Fibroblast of lung (primary cell): ENCODE measurements at places on chromosomes 5 and 9. TPM values are rescaled to one million over a fixed set of nuclear protein-coding genes. Genes with fewer than 3 reads are reported as not detected.

- peak; percentile 83 for DNase-seq
Observed at GRCh38 chr9:25678147-25678666, at the start of gene TUSC1. TUSC1 (minus strand) TSS chr9:25678444; CDS start chr9:25678312, 132 bp downstream.

DNA sequence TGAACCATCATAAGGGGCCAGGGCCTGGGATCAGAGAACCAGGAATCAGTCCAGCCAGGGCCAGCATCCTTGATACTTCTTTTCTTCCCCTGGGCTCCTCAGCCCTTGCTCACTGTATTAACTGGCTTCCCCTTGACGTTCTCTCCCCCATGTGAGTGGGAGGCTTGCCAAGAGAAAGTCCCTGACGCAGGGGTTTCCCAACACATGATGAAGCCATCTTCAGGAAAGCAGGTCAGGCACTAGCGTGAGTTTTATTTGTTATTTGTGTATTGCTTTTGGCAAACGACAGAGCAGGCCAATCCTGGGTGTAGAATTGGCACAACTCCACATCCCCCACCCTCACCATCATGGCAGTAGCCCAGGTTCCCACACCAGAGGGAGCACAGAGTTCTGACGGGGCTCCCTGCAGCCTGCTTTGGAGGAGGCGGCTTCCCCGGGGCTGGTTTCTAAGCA lies 165.5 kb upstream of the NFIL3 start:
- peak; percentile 60 for DNase-seq

DNA sequence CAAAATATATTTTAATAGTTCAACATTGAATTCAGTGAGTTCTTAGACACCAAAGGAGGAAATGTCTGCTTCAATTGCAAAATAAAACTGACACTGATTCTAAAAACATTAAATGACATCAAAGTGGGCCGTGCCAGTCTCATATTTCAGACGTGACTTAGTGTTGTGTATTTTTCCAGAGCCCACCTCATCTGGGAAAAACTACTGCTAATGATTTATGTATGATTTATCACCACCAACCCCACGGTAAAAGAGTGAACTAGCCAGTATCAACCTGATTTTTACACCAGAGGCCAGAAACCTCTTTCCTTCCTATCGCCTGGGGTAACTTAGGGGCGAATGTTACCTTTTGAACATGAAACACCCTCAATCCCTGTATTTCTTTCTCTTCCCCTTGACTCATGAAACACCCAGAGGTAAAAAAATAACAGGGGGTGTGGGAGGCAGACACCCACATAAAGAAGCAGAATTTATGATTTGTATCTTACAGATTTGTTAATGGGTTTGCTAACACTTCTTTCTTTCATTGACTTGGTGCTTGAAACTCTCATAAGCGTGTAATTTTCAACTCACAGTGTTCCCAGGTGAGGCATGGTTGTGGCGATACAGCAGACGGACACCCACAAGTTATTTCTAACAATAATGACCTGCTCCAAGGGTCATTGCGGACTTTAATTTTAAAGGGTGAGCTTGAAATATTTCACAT lies 56.4 kb upstream of the FANCC start:
- no peak for DNase-seq

Gene PCDHA1
- 0.05 and 0.12 TPM in 2 replicates for polyA plus RNA-seq

DNA sequence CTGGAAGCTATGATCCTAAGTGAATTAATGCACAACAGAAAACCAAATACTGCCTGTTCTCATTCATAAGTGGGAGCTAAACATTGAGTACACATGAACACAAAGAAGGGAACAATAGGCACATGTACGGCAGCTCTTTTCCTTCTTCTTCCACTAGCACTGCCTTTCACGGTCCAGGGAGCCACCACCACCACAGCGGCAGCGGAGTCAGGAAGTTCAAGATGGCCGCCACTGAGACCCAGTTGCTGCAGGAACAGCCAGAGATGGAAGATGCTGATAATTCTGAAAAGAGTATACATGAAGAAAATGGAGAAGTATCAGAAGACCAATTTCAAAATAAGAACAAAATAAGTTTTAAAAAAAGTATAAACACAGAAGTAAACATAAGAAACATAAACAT lies 39.5 kb upstream of the TNFSF15 start:
- DNase-seq = no peak

DNA sequence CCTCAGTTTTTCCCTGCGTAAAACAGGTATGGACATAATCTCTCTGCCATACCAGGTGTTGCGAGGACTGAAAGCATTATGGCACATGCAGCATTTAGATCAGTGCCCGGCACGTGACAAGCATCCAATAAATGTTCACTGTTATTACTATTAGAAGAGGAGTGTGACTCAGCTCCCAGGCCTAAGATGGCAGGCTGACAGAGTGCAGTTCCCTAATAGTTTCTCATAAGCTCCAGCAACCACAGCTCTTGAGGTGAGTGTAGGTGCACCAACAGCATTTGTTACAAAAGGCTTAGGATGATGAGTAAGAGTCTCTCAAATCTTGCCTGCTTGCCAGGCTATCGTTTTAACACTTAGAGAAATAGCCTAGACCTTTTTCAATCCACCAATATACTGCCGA lies 28.9 kb upstream of the GLIS3 start:
- DNase-seq = no peak

DNA sequence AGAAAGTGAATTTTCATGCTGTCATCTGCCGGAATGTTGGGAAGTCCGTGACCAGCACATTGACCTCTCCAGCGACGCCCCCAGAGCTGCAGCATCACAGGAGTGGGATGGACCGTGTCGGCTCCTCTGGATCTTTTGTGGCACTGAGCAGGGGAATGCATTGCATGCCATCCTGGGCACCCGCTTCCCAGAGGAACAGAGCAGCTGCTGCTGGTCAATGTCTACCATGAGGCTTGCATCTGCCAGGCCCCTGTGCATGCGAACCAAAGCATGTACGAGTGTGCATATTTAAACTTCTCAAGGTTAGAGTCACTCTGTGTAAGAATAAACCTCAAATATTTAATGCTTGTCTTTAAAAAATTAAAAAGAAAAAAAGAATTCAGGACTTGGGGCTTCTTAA lies 414.8 kb downstream of the GADD45G start:
- no peak for DNase-seq

- no peak for DNase-seq
Observed at GRCh38 chr5:16980983-16981382, 44.9 kb upstream of the MYO10 start.

GRCh38 chr9:31848505-31849285 lies 535.7 kb upstream of the ACO1 start:
- no peak for DNase-seq

Gene MAP1B
- polyA plus RNA-seq = 84.4 and 109 TPM in 2 replicates

DNA sequence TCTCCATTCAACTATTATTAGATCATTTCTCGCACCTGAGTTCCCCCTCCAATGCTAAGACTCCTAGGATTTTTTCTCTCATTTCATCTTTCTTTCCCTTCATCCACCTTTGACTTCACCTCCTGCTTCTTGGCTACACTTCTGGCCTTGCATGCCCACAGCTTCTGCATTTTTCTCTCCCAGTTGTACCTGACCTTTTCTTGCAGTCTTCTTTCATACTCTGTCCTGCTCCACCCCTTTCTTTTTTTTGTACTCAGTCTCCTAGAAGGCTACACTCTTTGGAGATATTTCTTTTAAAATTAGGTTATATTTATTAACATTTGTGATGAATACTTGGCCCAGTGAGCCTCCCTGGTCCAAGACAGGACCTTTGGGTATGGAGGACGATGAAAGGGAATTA lies 190.4 kb downstream of the DEPDC1B start:
- no peak for DNase-seq

- DNase-seq = no peak
Observed at GRCh38 chr9:135267191-135267809, 179.8 kb downstream of the OLFM1 start.

- peak; percentile 67 for DNase-seq
Observed at GRCh38 chr9:34961574-34962490, 3.7 kb downstream of the PHF24 start.

GRCh38 chr5:122941737-122942136 lies 94.8 kb downstream of the PPIC start:
- no peak for DNase-seq

Gene ASPN
- 4.1 and 5.5 TPM in 2 replicates for polyA plus RNA-seq

GRCh38 chr5:167982-168660 lies 23.2 kb upstream of the LRRC14B start:
- peak; percentile 97 for DNase-seq

Gene SVEP1
- 24.4 and 46.3 TPM in 2 replicates for polyA plus RNA-seq

DNA sequence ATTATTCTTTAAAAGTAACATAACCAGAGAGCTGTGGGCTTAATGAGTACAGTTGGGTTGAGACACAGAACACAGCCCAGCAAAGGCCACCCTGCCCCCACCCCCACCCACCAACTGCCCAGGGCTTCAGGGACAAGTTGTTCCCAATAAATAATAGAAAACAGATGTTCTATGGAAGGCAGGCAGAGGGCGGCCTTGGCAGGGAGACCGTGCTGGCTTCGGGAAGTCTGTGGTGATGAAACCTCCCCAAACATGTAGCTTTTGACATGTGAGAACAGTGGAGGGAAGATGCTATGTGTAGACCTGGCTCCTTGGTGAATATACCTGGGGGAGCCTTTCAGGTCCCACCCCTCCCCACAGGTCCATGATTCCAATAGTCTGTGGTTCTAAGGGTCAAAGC lies 10.0 kb downstream of the TRAF1 start:
- no peak for DNase-seq

DNA sequence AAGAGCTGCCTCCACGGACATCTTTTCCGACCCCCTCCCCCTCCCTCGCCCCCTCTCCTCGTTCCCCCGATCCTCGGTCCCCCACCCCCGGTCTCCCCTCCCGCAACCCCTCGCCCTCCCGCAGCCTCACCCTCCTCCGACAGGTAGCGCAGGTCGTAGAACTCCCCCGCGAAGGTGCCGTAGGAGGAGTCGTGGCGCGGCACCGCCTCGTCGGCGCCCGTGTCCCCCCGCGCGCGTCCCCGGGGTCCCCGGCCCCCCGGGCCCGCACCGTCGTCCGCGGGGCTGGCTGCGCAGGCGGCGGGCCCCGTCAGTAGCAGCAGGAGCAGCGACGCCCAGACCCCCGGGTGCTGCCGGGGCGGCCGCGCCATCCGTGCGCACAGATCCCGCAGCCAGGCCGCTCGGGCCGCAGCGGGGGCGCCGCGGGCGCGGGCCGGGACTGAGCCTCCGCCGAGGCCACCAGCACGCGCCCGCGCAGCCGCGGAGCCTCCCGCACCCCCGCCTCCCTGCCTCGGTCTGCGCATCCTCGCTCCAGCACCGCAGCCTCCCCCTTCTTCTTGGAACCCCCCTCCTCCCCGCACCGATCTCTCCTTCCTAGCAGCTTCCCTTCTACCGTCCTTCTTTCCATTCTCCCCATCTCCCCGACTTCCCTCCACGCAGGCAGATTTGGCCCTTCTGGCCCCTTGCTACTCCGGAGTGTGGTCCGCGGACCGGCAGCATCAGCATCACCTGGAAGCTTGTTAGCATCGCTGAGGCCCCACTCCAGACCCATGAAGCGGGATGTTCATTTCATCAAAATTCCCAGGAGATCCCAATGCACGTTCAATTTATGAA lies at the start of gene FRRS1L:
Gene FRRS1L (minus strand): TSS at position 479 of the 831 bp plus-strand sequence. CDS start 111 bp downstream, at position 368.
- DNase-seq = no peak

GRCh38 chr5:154285661-154286408 lies 95.3 kb downstream of the GALNT10 start:
- no peak for DNase-seq

- no peak for DNase-seq
Observed at GRCh38 chr9:83960991-83961390, 19.0 kb downstream of the HNRNPK start.

DNA sequence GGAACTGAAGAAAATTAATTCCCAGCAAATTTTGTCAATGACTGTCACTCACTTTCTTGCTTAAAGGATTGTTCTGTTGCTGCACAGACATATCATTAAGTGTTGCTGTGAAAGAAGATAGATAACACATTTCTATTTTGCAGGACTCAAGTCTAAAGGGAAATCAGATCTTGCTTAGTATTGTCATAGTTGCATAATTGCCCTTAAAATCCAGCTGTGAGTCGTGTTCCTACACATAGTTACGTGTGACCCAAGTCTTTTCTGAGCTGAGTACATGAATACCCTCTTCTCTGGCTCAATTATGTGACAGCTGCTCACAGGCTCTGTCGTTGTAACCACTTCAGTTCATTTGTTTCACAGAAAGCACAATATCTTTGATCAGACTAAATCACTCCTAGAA lies 390.8 kb downstream of the DTWD2 start:
- DNase-seq = no peak

GRCh38 chr5:59830536-59831200 lies 62.9 kb downstream of the PDE4D start:
- no peak for DNase-seq

DNA sequence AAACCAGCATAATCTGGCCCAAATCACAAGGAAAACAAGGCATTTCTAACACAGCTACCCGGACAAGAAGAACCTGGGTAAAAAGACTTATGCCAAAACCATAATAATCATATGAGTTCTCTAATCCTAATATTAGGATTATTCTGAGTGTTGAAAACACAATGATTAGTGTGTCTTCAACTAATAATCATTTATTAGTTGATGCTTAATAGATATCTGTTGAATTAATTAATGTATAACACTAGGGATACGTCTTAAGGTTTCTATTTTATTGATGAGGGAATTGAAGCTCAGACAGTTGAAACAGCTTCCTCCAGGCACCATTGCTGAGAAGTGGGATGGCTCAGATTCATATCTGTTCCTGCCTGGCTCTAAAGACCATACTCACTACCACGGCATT lies 112.2 kb downstream of the DOCK2 start:
- no peak for DNase-seq

DNA sequence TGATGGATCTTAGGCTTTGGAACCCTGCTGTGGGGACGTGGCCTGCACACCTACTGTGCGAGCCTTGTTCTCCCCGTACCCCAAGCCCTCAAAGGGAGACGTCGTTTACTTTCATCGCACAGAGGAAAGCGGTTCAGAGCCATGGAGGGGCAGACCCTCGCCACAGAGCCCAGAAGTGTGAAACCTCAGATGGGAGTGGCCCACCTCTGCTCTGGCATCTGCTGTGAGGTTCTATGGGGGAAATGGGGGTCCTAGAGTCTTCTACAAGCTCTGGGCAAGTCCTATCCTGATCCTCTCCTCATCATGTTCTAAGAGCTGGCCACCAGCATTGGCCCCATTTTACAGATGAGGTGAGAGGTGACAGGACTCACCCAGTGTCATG lies 3.7 kb upstream of the RNF44 start:
- DNase-seq = no peak

DNA sequence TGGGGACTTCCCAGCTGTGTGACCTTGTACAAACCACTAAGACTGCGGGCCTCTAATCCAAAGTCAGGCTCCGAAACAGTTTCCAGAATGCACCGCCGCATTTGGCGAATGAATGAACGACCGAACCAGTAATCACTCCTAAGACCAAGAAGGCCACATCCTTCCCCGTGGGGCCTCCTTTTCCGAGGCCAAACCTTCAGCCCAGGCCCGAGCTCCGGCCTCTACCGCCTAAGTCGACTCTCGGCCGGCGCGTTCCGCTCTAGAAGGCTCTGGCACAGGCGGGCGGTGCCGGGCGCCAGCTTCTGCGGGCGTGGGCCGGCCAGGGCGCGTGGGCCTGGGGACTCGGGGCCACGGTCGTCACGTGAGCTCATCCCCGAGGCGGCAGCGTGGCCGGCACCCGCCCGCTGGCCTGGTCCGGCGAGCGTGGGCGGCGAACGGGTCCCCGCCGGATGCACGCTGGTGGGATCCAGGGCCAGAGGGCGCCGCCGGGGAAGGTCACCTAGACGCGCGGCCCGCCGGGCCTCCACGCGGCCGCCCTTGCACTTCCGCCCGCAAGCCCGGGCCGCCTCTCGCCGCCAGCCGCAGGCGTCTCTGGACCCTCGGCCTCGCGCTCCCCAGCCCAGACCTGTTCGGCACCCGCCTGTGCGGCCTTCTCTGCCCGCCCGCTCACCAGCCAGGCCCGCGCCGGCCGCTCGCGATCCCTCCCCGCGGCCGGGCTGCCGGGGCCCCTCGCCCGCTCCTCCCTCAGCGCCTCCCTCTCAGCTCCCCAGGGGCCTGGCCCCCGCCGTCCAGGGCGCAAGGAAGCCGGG lies 754 bp downstream of the VDAC1 start:
- peak; percentile 53 for DNase-seq

- no peak for DNase-seq
Observed at GRCh38 chr5:43210570-43210969, 18.5 kb downstream of the NIM1K start.
